T-helper 2 cell (primary cell): ENCODE measurements at places on chromosomes 4 and X.

DNA sequence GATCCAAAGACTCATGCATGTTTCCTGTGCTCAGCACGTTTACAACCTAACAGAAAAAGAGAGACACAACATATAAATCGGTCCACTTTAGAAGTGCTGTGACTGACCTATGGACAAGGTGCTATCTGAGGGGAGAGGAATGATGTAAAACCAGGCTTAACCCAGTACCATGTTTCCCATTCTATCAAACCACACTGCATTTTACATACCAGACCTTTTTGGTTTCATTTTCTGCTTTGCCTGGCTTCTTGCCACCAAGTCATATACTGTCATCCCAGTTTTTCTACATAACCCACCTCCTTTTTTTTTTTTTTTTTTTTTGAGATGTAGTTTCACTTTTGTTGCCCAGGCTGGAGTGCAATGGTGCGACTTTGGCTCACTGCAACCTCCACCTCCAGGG is 82.2 kb downstream of the KLF8 start:
- DNase-seq = no peak

GRCh38 chrX:16978193-16978984 is 31.9 kb downstream of the REPS2 start:
- DNase-seq = no peak

DNA sequence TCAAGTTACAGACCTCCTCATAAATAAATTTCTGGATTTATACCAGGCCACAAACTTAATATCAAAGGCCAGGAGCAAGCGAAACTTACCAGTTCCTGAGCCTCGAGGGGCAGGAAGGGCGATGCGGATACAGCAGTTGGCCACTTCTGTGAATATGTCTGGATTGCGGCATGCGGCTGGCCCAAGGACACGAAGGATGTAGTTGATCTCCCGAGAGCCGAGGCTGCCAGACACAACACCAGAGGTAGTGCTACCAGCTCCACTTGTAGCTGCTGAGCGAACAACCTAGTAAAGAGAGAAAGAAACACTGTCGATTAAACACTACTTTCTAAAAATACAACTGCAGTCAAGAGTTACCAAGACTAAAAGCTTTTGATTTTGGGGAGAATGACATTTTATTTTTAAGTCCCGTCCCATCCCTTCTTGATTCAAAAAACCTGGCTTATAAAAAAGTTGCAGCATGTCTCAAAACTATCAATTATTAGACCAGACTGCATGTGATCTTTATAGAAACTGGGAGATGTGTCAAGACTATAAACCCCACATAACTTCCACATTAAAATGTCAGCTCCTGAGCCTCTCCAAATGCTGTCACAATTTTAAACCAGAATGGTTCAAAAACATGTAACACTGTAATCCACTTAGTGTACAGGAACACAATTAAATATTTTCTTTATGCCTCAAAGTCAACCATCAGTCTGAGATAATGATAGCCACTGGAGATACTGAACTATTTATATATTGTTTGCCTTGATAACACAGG is 105.6 kb downstream of the HUWE1 start:
- no peak for DNase-seq

GRCh38 chr4:13504374-13504773 is 20.2 kb upstream of the RAB28 start:
- no peak for DNase-seq

DNA sequence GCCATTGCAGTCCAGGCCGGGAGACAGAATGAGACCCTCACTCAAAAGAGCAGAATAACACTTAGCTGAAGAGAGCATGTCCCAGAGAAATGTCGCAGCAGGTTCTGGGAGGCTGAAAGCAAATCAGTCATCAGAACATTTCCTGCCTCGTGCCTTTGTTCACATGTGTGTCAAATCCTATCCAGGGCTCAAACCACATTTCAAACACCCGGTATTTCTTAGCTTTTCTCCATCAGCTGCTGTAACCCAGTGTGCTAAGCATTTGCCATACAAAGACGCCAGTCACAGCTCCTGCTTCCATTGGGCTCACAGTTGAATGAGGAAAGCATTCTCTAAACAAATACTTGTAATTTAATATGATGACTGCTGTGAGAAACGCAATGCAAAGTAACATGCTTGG is 6.0 kb downstream of the PALLD start:
- DNase-seq = no peak

- DNase-seq = peak; percentile 58
These were observed 3.9 kb downstream of the MSMO1 start for GRCh38 chr4:165331359-165331758.

DNA sequence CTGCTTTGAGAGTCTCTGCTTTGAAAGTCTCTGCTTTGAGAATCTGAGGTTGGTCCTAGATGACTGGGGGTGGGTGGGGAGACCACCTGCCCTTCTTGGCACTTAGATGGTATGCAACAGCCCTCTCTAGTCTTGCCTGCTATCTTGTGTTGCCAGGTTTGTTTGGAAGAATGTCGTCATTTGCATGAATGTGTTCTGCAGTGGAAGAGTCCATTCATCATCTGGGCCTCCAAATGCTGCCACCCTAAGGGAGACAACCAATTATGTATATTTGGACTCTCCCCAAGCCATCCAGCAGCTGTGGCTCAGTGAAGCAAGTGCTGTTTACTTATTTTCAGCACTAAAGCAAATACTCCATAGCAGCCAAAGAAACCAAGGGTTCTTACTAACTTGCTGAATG is 44.6 kb upstream of the TRPC5OS start:
- DNase-seq = no peak

- DNase-seq = no peak
These were observed 349.1 kb downstream of the NR3C2 start for GRCh38 chr4:148093065-148093464.

DNA sequence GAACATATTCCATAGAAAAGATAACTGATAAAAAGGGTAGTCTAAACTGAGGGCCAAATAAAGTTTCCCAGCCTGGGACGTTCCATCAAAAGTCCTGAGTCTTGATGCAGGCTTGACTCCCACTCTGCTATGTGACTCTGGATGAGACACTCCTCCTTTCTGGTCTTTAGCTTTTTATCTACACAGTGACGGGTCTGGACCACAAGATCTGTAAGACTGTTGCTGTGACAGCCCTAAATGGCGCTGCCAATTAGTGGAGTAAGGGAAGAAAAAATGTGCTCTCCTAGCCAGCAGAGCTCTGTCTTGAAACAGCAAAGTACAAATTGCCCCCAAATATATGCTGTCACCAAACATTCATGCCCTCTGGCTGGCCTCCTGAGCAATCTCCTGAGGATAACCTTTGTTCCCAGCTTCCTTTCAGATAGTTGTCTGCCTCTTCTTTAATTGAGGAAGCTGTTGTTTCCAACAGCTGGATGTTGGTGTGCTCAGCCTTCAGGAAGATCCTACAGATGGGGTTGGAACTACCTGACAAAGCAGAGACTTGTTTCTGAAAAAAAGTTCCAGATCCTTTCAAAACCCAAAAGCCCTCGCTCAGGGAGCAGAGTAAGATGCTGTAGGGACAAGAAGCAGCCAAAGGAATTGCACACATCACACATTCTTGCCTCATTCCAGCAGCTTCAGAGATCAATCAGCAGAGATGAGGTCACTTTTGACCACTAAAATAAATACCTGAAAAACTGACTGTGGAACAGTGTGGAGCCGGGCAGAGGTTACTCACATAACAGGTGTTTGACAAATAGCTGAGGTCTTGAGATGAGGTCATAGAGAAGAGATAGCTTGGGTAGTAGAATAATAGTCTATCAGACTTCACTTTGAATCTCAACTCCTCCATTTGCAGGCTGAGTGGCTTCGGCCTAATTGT is 383.4 kb upstream of the FGF13 start:
- no peak for DNase-seq

- no peak for DNase-seq
These were observed 15.4 kb upstream of the JADE1 start for GRCh38 chr4:128793859-128794672.

- DNase-seq = no peak
These were observed 46.0 kb upstream of the C1QTNF7 start for GRCh38 chr4:15381806-15382338.

GRCh38 chr4:151671541-151672059 is 89.2 kb downstream of the GATB start:
- no peak for DNase-seq

GRCh38 chrX:109856974-109857373 is 123.9 kb upstream of the ACSL4 start:
- DNase-seq = peak; percentile 24

GRCh38 chrX:77977095-77977494 is 7.7 kb upstream of the PGAM4 start:
- DNase-seq = no peak

DNA sequence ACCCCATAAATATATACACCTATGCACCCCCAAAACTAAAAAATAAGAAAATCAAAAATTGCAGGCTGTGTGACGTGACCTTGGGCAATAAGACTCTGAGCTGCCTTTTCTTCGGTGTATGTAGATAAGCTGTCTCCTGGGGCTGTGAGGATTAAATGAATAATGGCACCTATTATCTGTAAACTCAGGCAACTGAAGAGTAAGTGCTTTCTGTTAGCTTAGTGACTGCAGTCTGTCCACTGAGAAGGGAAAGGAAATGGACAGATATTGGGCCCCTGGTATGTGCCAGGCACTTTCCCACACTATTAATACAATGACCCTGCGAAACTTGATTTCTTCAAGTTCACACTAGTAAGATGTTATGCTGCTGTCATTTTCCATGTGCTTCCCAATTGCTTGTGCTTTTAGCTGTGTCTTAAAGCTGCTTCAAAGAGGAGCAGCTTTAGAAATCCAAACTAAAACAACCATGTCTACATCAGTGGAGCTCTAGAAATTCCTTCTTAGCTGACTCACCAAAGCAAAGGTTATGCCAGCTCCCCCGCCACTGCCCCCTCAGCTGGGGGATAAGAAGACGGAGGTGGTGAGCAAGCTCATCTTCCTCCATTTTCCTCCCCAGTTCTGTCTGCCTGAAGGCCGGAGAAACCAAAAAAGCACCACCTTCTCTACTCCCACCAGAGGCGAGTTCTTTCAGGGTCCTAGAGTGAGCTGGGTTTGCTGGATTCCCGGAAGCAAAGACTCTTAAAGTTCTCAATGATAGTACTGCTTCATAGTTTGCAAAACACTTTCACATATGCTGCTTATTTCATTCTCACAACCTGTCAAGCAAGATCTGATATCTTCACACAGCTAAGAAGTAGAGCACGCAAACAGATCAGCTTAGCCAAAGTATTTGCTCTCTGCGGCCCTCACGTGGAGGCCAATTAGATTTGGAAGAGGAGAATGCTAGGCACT is 8.8 kb upstream of the DGAT2L6 start:
- no peak for DNase-seq

- DNase-seq = no peak
These were observed 1.7 kb upstream of the NHS start for GRCh38 chrX:17373337-17373736.

GRCh38 chr4:151644622-151645021 is 116.2 kb downstream of the GATB start:
- DNase-seq = peak; percentile 17

DNA sequence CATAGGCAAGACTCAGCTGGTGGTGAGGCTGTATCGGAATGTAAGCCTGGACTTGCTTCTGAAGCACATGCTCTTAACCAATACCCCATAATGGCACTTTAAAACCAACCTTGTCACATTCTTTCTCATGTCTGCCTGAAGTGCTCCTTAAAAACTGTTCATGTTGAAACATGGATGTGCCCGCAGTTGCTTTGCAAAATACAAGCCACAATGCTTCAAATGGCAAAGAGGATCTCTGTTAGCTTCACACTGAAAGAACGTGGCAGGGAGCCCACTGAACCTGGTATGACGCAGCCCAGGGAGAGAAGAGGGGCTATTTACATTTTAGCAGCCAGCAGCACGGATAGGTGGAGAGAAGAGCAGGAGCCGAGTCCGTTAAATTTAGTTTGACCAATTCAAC is 29.3 kb downstream of the SOD3 start:
- no peak for DNase-seq

DNA sequence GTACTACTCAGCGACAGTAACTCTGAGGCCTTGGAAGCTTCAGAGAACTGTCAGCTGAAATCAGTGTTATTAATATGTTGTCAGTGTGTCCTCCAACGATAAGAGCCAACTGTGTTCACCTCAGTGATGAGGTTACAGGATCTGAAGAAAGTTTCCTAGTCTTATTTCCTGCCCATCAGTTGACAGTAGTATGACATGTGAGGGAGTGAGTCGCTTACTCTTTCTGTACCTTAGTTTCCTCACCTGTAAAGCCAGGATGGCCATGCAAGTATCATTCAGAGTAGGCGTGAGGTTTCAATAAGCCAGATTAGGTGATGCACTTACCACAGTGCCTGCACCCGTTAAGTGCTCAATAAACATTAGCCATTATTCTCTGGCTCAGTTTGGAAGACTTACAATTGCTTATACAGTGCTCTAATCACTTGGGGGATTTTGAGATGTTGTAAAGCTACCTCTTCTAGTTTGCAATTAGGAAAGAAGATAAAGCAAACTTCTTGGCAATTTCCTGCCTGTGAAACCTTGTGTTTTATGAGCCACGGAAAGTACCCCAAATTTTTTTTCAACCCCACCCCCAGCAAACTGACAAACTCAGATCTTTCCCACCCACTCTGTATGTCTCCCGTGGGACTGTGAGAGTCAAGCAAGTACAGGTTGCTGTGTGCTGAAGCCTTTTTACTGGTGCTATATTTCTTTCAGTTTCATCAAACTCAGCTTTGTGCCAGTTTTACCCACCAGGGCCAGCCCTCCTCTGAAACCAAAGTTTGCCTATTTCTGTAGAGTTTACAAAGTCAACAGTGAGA is 62.2 kb downstream of the ANXA3 start:
- DNase-seq = no peak

DNA sequence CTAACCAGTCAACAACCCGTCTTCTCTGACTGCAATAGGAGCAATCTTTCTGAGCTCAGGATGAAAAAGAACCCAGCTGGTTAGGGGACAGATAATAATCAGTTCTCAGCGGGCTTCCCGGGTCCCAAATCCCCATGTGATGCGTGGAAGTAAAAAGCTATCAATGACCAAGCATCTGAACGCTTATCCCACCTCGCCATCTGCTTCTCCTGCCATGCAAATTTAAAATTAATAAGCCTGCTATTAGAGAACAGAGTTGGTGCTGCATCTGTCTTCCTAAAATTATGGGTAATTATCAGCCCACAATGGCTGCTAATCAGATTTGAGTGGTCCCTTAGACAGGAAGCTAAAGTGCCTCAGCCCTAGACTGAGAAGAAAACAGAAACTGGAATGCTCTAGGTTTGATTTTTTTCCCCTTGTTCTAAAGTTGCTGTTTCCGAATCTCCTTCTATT is 37.5 kb downstream of the AFAP1 start:
- no peak for DNase-seq
